Hematopoietic multipotent progenitor cell (in vitro differentiated cells): ENCODE measurements at places on chromosomes 4 and X. TPM values are rescaled to one million over a fixed set of nuclear protein-coding genes. Genes with fewer than 3 reads are reported as not detected.

AIFM1 gene
- 10.0 TPM for total RNA-seq

DNA sequence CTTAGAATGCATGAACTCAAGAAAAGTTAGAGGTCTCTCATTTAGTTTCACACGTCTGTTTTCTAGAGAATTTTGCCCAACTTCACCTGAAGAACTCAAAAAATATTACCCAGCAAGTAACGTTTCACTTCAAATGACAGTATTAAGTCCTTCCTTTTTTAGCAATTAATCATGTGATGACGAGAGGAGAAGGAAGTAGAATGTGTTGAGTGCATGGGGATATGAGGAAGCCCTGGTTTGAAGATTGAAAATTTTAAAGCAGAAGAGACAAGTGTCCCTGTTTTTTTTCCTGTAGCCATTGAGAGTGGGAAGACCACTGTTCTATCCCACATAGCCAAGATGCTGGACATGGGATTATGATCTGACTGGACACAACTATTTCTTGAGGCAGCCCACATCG is 406.3 kb upstream of the CPEB2 start:
- DNase-seq = no peak

GRCh38 chr4:156909010-156909409 is 62.6 kb downstream of the PDGFC start:
- no peak for DNase-seq

CCSER1 gene
- 15.3 TPM for total RNA-seq

GRCh38 chrX:149152941-149153340 is 352.2 kb downstream of the IDS start:
- DNase-seq = no peak

- DNase-seq = no peak
These were observed 20.1 kb downstream of the PPP2R2C start for GRCh38 chr4:6452116-6452896.

DNA sequence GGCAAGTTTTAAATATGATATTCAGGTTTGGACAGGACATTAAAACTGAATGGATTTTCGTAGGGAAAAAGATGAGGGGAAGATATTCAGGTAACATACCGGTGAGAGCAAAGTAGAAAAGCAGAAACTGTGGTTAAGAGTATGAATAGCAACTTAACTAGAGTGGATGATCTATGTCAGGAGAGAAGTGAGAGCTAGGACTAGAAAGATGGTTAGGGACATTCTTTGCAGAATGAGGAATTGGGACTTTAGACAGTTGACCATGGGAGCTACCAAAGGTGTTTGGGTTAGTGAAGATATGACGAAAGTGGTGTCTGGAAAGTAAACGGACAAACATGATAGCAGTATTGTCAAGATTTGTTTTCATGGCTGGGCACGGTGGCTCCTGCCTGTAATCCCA is 45.2 kb downstream of the ANXA5 start:
- DNase-seq = no peak

GAGE12F gene
- not detected for total RNA-seq

DNA sequence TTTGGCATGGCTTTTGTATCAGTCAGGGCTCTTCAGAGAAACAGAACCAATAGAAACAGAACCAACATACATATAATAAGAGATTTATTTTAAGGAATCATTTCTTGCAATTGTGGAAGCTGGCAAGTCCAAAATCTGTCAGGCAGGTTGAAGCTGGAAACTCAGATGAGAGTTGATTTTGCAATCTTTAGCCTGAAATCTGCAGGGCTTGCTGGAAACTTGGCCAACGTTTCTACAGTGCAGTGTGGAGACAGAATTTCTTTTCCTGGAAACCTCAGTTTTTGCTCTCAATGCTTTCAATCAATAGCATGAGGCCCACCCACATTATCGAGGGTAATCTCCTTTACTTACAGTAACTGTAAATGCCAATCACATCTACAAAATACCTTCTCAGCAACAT is 45.4 kb downstream of the COMMD8 start:
- DNase-seq = no peak

DNA sequence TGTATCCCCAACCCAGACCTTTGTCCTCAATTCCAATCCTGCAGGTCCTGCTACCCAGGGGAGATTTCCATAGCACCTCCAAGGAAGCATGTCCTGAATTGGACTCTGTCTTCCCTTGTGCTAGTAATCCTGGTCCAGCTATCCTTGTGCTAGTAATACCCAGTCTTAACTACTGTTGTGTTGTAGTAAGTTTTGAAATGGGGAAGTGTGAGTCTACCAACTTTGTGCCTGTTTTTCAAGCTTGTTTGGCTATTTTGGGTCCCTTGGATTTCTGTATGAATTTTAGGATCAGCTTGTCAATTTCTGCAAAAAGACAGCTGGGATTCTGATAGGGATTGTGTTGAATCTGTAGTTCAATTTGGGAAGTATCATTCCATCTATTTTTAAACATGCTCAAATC is 51.4 kb downstream of the CD99L2 start:
- no peak for DNase-seq

- no peak for DNase-seq
These were observed 43.1 kb upstream of the BCOR start for GRCh38 chrX:40140706-40141499.

F9 gene
- not detected for total RNA-seq

AFM gene
- total RNA-seq = not detected

ADGRG4 gene
- total RNA-seq = under 0.01 TPM

DNA sequence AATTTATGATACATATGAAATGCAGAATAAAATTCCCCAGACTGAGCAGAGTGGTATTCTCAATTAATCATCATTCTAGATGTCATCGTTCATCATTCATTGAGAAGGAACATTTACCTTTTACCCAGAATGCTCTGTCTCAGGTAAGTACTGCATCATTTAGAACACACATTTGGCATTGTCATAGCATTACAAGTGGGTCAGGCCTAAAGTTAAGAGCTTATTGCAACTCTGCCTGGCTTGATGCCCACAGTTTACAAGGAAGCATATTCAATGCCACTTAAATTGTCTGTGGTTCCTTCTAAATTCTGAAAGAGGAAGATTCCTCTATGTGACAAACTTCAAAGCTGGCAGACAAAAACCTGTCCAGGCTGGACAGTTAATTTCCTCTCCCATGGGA is 87.3 kb downstream of the CAMK2D start:
- no peak for DNase-seq

DNA sequence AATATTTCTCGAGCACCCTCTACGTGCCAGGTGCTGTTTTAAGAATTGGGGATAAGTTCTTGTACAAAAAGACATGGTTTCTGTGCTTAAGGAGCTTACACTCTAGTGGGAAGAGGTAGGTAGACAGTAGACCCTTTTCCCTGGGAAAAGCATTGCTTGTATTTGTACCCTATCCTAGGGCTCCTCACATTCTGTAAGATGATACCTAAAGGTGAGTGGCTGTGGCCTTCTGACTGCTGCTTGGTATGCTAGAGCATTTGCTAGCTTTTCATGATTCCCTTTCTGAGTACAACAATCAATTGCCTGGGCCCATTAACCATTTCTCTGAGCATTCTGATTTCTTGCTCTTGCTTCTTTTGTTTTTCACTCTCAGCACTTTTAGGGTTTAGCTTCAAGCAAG is 286.6 kb downstream of the ZIC3 start:
- DNase-seq = no peak

LUZP4 gene
- not detected for total RNA-seq

GRCh38 chr4:2961811-2962441 is 1.3 kb downstream of the NOP14 start:
- peak; percentile 37 for DNase-seq

DNA sequence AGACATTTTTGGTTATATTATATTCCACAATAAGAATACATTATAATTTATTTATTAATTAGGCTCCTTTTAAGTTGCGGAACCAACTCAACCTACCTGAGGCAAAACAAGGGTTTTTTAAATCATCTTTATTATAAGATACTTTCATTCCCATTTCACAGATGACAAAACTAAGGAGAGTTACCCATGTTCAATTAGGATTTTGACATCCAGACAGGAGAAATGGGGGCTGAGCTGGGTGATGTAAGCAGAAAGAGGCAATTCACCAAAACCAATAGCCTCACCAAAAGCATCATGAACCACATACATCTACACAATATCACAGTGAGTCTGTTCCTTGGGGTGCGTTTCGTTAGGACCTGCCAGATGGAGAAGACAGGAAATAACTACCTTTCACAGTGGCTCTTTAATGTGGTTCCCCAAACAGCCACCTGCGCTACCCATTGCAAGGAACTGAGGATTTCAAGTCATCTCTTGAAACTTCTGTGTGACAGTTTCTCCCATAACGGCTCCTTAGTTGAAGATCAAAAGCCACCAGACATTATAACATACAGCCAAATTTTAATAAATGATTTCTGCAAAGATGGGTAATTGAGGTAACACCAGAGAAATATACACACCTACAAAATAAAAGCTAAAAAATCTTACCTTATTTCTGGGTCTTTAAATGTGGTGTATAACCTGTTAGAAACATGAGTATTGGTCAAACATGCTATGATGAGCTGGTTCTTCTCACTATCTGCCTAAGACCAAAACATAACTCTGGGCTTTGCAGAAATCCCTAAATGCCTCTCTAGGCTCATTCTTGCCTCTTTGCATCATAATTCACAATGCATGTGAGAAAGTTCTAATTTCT is 190.6 kb upstream of the LEF1 start:
- peak; percentile 34 for DNase-seq

GRCh38 chrX:19836337-19836736 is 51.1 kb downstream of the SH3KBP1 start:
- no peak for DNase-seq

KCND1 gene
- total RNA-seq = 3.0 TPM

DNA sequence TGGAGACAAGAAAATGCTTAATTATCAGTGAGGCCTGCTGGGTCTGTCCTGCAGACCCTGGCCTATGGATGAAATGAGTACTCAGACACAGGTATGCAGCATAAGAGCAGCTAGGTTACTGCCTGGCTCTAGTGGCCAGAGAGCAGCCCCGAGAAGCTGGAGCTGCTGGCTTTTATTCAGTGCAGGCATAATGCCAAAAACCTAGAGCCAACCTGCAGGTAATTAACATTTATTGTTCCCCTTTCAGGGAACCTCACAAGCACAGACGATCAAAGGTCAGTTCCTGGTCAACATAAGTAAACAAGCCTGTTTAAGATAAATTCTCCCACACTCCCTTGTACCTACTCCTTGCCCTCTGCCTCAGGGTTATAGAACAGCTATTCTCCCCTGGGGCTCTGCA is 13.3 kb downstream of the IDS start:
- DNase-seq = no peak

GRCh38 chr4:119048446-119048845 is 87.2 kb upstream of the MYOZ2 start:
- no peak for DNase-seq

- DNase-seq = no peak
These were observed 115.3 kb upstream of the ARX start for GRCh38 chrX:25131055-25131454.

- no peak for DNase-seq
These were observed 498.0 kb downstream of the STPG2 start for GRCh38 chr4:97645071-97645821.

DNA sequence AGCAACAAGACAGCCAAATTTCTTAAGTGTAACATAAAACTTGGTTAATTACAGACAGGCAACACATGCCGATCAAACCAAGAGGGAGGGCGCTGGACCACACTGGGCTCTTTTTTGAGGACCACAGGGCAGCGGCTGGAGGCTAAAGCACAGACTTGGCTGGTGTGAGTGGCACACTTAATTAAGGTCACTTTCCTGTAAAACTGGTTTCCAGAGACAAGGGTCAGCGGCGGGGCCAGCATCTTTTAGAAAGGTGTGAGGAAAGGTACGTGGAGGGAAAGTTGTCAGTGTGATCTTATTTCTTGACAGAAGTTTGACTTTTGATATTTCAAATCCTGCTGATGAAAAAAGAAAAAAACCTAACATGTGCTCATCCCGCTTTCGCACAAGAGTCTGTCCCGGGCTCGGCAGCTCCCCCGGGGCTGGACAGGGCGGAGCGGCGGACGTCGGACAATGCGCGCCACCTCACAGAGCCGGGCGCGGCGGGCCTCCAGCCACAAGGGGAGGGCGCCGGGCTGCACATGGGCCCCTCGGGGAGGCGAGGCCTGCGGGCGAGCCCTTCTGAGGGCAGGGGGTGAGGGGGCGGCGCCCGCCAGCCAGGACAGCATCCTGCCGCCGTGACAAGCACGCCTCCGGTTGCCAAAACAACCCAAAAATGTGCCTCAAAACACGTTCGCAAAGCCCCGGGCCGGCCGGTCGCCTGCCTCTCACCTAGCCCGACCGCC is 660 bp upstream of the HSPA4L start:
- no peak for DNase-seq

PPP2R2C gene
- total RNA-seq = under 0.01 TPM

XK gene
- total RNA-seq = 1.6 TPM

DNA sequence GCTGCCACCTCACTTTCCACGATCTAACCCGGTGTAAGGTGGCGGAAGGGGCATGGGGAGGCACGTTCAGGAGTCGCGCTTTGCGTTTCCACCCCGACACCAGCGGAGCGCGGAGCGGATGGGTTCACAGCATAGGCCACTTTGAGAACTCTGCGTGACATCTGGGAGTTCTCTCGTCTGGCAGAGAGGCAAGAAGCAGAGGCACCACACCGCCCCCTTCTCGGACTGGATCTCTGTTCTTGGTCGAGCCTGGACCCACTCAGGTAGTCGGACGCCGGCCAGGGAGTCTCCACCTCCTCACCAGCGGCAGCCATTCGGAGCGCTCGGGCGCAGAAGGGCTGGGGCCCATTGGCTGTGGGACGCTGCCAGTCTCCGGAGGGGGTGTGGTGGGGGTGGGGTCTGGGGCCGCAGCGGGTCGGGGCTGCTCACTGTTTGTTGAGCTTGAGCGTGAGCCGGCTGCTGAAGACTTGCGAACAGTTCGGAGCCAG is at the start of gene DACH2:
DACH2 (plus strand) TSS at position 428 of the 488 bp plus-strand sequence.
- DNase-seq = peak; percentile 69

- DNase-seq = no peak
These were observed 153.5 kb downstream of the SH3BGRL start for GRCh38 chrX:81355436-81355835.

GRCh38 chrX:138683600-138683999 is 27.9 kb downstream of the FGF13 start:
- no peak for DNase-seq

DNA sequence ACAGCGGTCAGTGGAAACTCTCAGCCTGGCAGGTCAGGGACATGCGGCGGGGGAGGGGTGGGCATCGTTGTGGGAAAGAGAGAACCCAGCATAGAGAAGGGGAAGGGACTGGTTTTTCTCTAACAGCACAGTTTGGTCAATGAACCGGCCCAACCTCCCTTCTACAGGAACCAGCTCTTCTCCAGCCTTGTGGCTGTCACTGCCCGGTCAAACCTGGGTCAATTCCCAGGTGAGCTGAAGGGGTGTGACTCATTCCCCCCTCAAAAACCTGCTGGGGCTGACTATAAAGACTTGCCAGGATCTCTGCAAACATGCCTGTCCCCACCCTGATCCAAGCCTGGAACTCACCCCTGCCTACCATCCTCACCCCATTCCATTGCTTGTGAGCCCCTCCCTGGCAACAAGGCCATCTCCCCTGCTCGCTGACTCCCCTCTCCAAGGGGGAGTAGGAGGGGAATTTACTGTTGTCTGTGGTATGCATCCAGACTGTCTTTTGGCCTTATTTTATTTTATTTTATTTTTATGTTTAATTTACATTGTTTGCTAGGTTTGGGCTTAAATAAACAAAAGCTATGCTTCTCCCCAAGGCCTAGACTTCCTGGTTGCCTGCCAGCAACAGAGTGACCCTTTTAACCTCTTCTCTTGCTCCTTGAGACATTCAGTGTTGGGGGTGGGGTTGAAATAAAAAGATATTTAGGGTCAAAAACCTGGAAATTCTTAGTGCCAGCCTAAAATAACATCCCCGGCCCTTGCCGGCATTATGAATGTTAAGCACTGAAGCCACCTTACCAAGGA is 49.6 kb downstream of the TSC22D3 start:
- DNase-seq = no peak
